ENCODE measurements at places on chromosomes 11 and 22.

- DNase-seq: no peak
Measured at GRCh38 chr11:126431401-126432064, 76.0 kb downstream of the ST3GAL4 start.

- DNase-seq: no peak
Measured at GRCh38 chr11:122744357-122744756, 88.8 kb downstream of the UBASH3B start.

DNA sequence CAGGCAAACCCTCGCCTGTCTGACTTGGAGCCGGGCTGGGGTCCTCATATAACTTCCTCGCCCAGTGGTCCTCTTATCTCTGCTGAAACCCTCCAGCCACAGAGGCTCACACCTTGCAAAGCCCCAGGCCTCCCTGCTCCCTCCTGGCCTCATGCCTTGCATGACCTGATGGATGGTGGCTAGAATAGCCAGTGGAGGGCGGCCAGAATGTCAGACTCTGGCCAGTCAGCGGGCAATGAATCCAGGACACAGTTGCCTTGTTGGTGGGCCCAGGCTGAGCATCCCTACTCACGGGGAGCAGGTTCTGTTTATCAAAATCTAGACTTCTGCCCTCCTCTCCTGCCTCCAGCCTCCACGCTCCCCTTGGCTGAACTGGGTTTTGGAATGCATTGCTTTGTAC lies 69.1 kb upstream of the WNT11 start:
- no peak for DNase-seq

- no peak for DNase-seq
Measured at GRCh38 chr11:121895919-121896318, 220.1 kb downstream of the BLID start.

- DNase-seq: no peak
Measured at GRCh38 chr11:33692541-33692940, 8.1 kb downstream of the C11orf91 start.

DNA sequence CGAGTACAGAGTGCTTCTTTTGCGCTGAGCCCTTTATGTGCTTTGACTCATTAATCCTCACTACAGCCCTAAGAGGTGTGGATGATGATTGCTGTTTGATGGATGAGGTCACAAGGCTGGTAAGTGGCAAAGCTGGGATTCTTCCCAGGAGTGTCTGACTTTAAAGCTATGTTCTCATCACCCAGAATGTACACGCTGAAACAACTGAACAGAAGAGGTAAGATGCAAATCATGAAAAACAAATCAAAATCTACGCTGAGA lies 37.7 kb upstream of the CREB3L1 start:
- DNase-seq: no peak

GRCh38 chr11:132994966-132995365 lies 537.3 kb downstream of the OPCML start:
- DNase-seq: no peak

GRCh38 chr11:45105233-45105983 lies 41.0 kb upstream of the PRDM11 start:
- no peak for DNase-seq

DNA sequence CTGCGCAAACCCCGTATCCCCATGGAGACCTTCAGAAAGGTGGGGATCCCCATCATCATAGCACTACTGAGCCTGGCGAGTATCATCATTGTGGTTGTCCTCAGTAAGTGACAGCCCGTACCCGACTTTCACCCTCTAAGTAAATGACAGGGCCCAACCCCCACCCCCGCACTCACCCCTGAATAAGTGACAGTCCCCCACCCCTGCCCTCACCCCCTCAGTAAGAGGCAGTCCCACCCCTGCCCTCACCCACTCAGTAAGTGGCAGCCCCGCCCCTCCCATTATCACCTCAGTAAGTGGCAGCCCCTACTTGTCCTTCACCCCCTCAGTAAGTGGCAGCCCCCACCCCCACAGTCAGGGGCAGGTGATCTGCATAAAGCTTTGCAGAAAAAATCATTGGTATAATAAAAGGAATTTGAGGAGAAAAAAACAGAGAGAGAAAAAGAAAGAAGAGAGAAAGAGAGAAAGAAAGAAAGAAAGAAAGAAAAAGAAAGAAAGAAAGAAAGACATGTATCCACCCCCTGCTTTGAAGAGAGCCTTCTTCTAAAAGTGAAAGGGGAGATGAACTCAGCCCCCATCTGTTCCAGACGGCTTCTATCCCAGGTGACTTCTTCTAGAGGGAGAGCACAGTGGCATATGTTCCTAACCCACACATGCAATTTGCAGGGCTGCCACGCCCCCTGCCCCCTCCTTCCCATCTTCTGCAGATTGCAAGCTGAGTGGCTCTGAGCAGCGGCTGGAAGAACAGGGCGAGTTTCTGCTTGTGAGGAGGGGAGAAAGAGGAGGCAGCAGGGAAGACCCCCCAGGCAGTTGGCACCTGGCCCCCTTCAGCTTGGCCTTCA lies 12.5 kb upstream of the SMIM35 start:
- DNase-seq: no peak

- DNase-seq: no peak
Measured at GRCh38 chr11:7428196-7428595, 57.1 kb upstream of the OLFML1 start.

DNA sequence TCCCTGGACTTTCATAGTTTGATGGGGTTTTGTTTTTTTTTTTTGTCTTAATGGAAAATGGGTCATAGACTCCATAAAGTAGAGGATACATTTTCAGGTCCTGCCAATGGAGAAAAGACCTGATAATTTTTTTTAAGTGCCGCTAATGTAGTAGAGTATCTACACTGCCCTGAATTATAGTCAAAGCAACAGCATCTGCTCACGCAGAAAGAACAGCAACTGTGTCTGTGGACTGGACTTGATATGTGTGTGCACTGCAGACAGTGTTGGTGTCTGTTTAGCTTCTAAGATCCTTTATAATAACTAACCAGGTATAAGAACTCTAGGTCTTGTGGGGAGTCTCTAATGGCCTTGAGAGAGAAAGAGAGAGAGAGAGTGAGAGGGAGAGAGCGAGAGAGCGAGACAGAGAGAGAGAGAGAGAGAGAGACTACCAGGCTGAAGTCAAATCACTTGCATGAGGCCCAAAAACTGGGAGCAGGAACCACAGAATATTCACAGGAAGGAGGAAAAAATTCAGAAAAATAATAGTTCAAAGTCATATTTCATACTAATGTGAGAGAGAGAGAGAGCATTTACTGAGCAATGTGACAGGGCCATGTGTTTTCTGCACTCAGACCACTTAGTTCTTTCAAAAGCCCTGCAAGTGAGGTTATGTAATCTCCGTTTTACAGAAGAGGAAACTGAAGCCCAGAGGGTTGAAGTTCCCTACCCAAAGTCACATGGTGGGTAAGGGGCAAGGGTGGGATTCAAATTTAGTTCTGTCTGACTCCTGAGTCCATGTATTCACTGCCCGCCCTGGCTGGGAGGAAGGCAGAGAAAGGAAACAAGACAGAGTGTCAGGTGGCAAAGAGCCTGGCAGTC lies 8.6 kb upstream of the MIAT start:
- no peak for DNase-seq

DNA sequence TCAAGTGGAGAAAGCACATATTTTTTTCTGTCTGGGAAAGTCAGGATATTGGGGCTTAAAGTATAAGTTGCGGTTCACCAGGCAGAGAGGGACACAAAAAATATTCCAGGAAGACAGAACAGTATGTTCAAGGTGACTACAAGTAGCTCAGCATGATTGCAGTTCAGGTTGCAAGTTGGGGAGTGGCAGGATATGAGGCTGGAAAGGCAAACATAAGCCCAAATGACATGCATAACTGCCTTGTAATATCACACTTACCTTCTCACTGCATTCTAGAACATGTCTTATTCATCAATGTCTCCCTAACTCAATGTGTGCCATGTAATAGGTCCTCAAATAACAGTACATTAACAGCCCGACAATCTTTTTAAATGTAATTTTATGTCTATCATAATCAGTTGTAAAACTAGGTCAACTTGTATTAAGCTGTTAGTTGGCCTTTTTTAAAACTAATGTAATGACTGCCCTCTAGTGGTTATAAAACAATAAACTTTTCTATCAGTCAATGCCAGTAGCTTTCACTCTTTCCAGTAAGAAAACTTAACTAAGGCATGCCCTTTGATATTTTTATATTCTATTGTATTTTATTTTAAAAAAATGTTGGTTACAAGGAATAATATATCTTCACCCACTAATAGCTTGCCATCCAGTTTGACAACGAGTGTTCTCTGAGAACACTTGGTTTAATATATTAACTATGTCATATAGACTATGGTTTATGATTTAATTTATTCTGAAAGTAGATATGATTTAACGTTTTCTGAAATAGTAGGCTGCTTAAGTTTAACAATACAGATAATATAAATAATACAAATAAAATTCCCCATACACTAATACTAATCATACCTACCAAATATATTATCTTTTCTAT lies 39.4 kb upstream of the CFAP300 start:
- DNase-seq: peak; percentile 40

DNA sequence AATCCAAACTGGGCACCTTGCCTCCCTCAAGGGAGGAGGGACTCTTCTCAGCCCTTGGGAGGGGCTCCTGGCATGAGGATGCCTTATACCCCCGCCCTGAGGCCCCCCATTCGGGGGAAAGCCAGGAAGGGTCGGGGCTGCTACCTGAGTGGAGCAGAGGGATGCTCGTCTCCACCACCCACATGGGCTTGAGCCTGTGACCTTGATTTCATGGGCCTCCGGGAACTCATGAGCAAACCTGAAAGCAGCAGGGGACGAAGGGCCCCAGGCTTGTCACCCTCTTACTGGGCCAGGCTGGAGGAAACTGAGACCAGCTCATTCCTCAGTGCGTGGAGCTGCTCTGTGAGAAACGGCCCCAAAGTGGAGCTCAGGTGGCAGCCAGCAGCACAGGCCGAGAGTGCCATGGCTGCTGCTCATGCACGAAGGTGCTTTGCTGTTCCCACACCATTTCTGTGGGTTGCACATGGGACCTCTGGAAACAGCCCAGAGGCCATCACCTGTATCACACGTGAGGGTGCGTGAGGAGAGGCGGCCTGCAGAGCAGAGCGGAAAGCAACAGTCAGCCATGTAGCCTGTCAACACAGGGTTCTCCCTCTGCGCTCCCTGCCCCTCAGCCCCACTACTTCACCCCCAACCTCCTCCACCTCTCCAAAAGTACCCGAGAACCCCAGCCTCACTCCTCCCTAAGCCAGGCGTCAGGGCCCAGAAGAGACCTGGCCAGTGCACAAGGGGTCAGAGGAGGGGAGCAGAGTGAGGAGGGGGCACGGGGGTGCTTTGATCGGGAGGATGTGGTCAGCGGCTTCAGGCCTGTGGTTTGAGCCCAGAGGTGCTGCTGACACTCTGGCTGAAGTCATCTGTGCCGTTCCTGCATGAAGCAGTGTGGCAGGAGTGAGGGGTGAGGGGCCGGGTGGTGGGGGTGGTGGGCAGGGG lies 14.1 kb upstream of the IL2RB start:
- no peak for DNase-seq

DNA sequence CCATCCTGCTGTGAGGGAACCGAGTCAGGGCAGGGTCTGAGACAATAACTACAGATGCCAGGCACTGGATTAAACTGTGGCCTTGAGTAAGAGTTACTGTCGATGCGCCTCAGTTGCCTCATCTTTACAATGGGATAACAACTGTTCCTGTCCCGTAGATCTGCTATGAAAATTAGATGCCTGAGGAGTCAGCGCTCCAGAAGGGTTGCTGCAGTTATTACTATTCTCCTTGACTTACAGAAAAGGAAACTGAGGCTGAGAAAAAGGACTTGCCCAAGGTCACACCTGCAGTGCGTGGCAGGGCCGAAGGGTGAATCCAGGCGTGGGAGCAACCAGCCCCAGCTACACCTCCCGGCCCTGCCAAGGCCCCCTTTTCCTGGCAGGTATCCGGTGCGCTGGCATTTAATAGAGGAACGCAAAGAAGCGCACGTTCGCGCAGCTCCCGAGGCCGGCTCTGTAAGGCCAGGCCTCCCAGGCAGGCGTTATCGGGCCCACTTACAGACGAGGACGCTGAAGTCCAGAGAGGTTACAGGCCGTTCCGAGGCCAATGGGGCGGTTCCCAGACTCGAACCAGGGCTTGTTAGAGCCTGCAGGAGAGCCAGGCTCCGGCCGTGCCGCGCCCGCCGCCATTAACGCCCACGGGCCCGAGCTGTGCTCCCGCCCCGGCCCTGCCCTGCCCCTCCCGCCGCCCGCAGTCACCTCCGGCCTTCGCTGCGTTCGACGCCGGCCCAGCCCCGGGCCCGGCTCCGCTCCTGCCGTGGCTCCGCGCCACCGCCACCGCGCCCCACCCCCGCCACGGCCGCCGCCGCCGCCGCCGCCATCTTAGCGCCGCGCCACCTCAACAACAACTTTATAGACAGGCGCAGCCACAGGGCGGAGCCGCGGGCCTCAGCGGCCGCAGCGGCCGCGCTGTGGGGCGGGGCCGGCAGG lies at the start of gene C11orf68:
C11orf68 (minus strand) TSS at position 852 of the 930 bp plus-strand sequence; CDS start at position 821, 31 bp downstream.
- DNase-seq: no peak

DNA sequence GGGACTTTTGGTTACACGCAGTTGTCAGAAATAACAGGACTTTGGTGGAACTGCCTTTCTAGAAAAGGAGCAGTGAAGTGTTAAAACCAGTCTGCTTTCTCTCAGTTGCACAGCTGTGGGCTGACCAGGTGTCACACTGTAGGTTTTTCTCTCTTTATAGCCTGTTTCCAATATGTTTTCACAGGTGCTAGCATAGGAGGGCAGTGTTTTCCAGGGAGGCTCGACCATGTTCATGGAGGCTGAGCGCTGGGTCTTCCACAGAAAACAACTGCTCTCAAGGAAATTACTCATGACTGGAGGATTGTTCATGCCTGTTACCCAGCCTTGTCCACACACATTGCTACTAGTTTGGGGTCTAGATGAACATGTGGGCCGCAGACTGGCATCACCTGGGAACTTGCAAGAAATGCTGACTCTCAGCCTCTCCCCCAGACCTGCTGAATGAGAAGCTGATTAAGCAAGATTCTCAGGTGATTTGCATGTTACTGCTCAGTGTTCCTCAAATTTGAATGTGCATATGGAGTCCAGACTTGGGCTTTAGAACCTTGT lies 157.7 kb downstream of the MAML2 start:
- no peak for DNase-seq

- DNase-seq: no peak
Measured at GRCh38 chr11:13784855-13785254, 116.4 kb downstream of the FAR1 start.

DNA sequence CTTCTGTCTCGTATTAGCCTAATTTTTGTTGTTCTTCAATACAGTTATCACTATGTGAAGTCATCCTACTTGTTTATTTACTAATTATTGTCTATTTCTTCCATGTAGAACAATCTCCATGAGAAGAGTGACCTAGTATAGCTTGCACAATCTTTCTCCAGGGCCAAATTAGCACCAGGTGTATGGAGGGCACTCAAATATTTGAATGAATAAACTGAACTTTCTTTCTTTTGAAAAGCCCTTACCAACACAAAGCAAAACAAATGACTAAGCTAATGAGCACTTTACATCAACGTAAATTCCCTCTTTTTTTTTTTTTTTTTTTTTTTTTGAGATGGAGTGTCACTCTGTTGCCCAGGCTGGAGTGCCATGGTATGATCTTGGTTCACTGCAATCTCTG lies 34.2 kb downstream of the ABTB2 start:
- no peak for DNase-seq

GRCh38 chr11:1785749-1786413 lies 22.2 kb upstream of the CTSD start:
- DNase-seq: no peak

DNA sequence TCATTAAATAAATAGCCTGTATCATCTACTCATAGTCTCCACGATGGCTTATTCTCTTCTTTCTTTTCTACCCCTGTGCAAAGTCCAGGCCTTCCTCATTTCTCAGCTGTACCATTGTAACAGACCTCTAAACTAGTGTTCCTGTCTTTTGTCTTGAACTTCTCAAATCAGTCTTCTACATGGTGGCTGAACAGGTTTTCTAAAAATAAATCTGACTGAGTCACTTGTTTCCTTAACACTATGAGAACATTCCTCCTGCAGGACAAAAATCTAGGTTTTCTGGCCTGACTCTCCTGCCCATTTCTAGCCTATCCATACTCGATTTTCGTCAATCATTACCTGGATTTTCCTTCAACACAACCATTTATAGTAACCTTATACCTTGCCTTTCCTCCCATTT lies 1080.8 kb upstream of the TENM4 start:
- DNase-seq: peak; percentile 33

Data from epithelial cell of proximal tubule (primary cell).